Esophagus muscularis mucosa (tissue), 4 donors: ENCODE measurements at places on chromosomes 6 and 20. TPM values are rescaled to one million over a fixed set of nuclear protein-coding genes. Genes with fewer than 3 reads are reported as not detected.

Gene APOM
- 3.3 TPM for total RNA-seq

Gene WFDC10B
- not detected for total RNA-seq

Gene MAS1
- total RNA-seq, result not detected

Gene SEMG1
- total RNA-seq, result not detected

Gene TRIM10
- total RNA-seq, result 0.50 TPM

Gene HCRTR2
- total RNA-seq, result not detected

Gene HLA-DRA
- total RNA-seq, result 103 TPM

Gene SIRPB2
- total RNA-seq, result 6.6 TPM

DNA sequence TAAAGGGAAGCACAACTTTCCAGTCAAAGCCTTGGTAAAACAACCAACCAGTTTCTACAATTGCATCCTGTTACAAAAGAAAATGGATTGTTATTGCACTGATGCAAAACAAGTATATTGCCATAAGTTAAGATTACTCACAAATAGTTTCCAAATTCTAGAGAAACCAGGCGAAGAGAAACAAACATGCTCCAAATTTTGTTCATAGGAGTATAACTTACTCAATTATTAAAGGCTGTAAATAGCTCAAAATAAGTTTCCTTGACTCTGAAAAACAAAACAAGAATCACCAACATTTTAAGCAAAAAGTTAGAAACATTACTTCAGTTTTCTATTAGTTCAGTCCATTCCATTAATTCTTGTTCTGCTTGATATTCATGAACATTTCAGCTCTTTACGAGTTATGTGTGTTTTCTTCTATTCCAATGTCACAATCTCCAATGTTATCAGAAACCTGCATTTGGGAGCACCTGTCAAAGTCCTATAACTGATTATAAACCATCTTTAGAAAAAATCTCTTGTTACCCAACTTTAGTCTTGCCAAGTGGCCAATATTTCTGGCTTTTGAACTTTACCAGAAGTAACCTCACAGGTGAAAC is 137.9 kb upstream of the THBS2 start:
- DNase-seq, result no peak

- DNase-seq, result no peak
Observed at GRCh38 chr6:122122202-122122601, 277.2 kb upstream of the HSF2 start.

DNA sequence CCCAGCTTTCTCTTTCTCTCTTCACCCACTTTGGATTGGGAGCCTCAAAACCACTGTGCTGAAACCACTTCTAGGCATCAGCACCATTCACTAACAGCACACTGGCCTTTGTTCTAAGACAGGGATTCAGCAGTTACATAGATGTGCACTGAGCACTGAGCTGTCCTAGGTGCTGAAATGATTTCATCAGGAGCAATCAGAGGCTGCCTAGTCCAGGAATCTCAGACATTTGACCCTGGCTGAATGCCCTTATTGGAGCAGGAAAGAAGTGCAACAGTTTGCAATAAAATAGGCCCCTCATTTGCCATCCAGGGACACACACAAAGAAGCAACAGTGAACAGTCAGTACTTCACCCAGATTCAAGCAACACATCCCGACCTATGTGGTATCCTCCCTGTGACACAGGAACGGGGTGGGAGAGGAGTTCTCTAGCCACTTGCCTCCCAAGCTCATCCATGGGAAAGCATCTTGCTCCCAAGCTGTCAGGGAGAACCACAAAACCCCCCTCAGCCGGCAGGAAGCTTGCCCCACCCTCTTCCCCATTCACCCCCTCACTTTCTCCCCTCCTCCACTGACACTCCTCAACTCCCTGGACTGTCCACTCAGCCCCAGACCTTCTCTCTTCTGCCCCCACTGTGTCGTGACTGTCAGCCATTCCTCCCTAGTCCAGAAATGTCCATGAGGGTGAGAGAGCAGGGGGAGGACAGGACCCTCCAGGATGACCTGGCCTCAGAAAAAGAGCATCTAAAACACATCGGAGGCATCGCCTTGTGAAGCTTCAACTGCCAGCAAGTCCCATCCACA is 304.4 kb downstream of the PREX1 start:
- no peak for DNase-seq

DNA sequence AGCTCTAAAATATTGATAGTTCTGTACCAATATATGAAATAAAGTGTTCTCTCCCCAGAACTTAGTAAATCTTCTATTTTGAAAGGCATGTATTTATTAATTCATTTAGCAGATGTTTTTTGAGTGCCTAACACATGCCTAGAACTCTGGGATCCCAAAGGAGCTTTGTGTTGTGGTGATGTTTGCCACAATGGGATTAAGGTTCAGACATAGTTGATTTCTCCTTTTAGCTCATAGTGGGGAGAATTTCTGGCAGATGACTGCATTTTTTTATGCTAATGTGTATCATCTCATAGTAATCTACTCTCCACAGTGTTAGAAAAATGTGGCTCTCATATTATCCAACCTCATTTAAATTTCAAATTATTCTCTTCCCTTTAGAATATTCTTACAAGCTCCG is 21.7 kb downstream of the MYB start:
- no peak for DNase-seq

DNA sequence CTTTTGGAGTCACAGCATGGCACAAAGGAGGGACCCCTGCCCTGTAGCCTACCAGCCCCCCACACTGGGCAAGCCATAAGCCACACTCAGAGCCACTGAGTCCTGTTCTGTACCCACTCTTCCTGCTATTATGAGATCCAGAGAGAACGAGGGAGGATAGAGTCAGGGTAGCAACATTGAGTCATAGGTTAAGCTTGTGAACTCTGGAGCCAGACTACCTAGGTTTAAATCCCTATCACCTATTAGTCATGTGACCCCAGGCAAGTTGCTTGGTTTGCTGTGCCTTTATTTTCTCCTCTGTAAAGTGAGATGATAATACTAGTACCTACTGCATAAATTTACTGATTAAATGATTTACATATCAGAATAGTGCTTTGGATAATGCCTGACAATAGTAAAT is 540 bp downstream of the CNBD2 start:
- no peak for DNase-seq

- DNase-seq, result no peak
Observed at GRCh38 chr20:1232286-1233111, 6.7 kb downstream of the RAD21L1 start.

- no peak for DNase-seq
Observed at GRCh38 chr6:43275801-43276576, 22.1 kb upstream of the SLC22A7 start.

- no peak for DNase-seq
Observed at GRCh38 chr6:74366634-74367033, 670.6 kb downstream of the CD109 start.

- DNase-seq, result no peak
Observed at GRCh38 chr20:44526129-44526528, 4.3 kb upstream of the SERINC3 start.

DNA sequence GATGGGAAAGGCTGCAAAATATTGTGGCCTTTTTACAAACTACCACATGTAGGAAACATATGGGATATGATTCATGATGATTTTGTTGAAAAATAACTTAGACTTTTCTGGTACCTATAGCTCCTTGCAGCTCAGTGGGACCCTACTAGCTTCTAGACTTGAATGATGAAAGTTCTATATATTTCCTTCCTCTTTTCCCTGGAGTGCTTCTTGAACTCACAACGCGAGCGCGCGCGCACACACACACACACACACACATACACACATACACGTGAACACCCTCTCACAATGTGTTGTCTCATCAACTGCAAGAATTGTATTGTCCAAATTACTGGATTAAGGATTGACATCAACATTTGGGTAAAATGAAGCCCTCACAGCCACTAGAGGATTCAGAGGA is 61.9 kb downstream of the TOX2 start:
- no peak for DNase-seq

GRCh38 chr6:18432180-18432579 is 45.0 kb downstream of the RNF144B start:
- DNase-seq, result no peak

DNA sequence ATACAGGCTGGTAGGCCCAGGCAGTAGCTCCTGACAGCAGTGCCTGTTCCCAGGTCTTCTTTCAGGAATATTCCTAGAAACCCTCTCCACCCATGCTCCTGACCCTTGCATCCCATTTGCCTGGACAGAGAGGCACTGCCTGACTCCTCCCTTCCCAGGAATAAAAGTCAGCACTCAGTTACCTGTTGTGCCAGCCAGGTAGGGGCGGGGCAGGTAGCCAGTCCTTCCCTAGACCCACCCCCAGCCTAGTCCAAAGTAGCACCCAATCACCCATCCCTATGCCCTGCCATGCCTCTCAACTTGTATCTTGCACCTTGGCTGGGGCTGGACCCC is 129.9 kb downstream of the MRPL14 start:
- DNase-seq, result no peak

DNA sequence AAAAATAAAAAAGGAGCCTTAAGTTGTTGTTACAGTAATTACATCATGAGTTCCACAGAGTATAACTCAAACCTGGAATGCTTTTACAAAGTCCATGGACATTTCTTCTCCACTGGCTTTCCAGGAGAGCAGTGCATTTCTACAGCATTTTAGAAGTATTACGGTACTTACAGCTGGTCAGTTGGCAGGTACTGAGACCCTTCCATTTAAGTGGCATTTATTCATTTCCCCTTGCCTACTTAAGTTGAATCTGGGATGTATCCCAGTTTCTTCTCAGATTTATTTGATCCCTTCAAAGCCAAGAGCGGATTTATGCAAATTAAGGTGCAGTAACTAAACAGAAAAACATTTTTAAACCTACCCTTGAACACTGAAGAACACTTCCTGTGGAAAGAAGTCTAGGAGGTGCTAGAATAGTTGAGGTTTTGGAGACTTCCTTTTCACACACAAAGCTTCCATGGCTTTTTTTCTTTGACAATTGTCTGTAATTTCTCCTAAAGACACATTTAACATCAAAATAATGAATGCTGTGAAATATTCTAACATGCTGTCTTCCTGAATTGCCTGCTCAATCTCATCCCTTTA is 3.4 kb downstream of the PRDM13 start:
- no peak for DNase-seq

GRCh38 chr6:149445573-149445972 is 39.2 kb downstream of the ZC3H12D start:
- DNase-seq, result no peak
